ENCODE measurements at places on chromosomes 7 and 10.

DNA sequence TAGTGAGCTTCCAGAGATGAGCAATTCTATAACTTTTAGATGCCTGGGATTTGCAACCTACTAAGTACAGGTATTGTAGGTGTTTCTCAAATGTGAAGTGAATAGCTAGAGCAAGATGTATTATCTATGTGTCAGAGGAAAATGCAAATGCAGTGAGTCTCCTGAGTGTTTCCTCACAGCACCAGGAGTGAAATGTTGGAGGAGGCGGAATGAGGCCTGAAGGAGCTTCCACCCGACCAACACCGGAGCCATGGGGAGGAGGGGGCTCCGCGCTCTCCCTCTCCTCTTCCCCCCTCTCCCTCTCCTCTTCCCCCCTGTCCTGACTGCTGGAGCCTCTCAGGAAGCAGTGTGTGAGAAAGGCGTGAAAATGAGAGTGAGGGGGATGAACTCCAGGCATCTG lies 79.9 kb upstream of the RNF32 start:
- no peak for DNase-seq

- no peak for DNase-seq
Measured at GRCh38 chr10:84244651-84245270, at the start of gene RGR. Gene RGR, plus strand, starts transcription at chr10:84245053. Its CDS starts 38 bp downstream, at chr10:84245091.

GRCh38 chr10:77638321-77639101 lies 903 bp upstream of the KCNMA1 start:
- DNase-seq = no peak

DNA sequence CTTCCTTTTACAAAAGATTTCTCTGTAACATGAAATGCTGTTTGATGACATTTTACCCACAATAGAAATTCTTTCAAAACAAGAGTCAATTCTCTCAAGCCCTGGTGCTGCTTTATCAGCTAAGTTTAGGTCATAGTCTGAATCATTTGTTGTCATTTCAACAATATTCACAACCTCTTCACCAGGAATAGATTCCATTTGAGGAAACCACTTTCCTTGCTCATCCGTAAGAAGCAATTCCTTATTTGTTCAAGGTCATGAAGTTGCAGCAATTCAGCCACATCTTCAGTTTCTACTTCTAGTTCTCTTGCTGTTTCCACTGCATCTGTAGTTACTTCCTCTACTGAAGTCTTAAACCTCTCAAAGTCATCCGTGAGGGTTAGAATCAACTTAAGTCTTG lies 315.3 kb downstream of the TYW1 start:
- DNase-seq = no peak

DNA sequence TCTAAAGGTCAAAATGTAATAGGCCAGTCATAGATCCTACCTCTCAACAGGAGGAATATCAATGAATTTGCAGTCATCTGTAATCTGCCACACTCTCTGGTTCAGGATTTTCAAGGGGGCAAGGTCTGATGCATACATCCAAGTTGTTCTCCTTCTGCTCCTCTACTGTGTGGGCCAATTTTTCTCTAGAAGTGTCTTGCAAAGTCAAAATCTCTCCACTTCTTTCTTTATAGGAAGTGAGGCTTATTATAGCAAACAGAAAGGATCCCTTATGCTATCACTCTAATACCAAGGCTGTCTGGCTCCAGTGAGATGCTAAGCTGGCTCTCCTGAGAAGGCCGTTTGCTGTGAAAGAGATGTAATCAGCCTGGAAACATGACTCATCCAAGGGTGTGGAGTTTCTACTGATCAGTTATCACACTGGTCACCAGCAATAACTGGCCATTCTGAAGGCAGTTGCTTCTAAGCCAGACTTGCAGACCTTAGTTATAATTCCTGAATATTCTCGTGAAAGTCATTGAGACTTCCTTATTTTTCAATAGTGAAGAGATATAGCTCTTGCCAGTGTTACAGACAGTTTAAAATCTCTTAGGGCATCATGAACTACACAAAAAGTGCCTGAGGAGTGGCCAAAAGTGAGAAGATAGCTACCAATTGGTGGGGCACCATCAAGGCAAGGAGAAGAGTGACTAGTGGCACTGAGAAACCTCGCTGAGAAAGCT lies 43.2 kb upstream of the LRGUK start:
- no peak for DNase-seq

GRCh38 chr10:69961881-69962745 lies 90.5 kb upstream of the MACROH2A2 start:
- DNase-seq = no peak

DNA sequence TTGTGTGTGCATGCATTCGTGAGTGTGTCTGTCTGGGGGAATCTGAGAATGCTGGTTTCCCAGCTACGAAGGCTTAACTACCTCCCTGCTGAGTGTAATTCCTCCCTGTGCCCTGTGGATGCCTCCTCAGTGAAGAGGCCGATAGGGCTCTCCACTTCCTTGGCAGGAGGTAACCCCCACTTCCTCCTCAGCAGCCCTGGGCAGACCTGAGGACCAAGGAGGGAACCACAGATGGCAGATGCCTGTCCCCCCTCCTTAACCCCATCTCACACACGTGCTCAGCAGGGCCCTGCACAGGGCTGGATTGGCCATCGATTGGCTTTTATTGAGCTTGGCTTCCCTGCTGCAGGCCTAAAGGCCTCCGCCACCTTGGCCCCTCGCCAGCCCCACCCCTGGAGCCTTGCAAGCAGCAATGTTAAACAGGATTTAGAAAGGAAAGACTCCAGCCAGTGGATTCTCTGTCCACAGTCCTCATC lies 45.6 kb upstream of the LRRC4 start:
- no peak for DNase-seq

GRCh38 chr10:103690281-103690680 lies 165.1 kb downstream of the SH3PXD2A start:
- DNase-seq = no peak

GRCh38 chr10:131656431-131656841 lies 244.4 kb upstream of the PPP2R2D start:
- no peak for DNase-seq

DNA sequence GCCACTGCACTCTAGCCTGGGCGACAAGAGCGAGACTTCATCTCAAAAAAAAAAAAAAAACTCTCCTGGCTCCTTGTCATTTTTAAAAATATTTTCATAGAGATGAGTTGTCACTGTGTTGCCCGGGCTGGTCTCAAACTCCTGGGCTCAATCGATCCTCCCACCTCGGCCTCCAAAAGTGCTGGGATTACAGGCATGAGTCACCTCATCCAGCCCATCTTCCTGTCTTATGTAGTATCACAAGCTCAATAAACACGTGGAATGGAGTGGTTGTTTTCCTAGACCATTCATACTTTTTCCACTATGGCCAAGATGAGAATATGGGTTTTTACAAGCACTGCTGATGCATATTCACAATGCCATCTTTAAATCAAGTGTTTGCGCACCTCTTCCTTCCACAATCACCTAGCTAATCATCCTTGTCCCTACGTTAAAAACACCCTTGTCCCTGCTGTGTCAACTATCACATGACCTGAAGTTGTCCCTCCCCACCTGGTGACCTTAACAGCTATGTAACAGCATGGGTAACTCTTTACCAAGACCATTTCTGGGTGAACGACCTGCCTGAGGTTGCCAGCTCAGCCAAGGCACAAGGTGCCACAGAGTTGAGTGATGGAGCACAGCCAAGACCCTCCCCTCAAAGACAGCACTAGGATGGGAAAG lies 21.3 kb downstream of the DLG5 start:
- no peak for DNase-seq

DNA sequence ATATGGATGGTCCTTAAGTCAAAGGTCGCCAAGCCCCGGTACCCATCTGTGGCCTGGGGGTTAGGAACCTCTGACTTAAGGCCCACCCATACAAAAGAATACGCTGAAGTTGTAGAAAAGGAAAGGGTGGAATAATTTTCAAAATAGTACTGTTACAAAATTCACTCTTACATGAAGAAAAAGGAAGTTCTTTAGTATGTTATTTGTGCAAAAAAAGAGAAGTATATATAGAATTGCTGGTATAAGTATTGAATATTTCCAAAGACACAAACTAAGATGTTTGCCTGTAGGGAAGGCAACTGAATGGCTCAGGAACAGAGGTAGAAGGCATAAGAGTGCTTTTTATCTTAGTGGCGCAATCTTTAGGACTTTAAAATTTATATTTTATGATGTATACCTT lies 78.7 kb downstream of the PRLHR start:
- no peak for DNase-seq

- DNase-seq = no peak
Measured at GRCh38 chr10:119246862-119247549, 39.6 kb downstream of the GRK5 start.
